Right cardiac atrium (tissue), 5 donors: ENCODE measurements at places on chromosomes 6 and 20. TPM values are rescaled to one million over a fixed set of nuclear protein-coding genes. Genes with fewer than 3 reads are reported as not detected.

DNA sequence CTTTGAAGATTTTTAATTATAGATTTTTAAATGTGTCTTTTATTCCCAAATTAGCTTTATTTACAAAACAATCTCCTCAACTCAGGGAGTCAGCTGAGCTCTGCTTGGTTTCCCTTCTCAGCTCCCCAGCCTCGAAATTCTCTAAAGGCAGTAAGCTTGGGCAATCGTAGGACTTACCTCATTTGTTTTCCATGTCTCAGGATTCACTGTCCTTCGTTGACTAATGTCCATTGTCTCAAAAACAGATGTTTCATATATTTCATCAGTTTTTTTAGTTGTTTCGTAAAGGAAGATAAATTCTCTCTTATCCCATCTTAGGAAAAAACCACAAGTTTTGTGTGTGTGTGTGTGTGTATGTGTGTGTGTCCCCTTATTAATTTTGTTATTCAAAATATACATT, 102.2 kb upstream of the ADGRF1 start:
- DNase-seq = no peak

DNA sequence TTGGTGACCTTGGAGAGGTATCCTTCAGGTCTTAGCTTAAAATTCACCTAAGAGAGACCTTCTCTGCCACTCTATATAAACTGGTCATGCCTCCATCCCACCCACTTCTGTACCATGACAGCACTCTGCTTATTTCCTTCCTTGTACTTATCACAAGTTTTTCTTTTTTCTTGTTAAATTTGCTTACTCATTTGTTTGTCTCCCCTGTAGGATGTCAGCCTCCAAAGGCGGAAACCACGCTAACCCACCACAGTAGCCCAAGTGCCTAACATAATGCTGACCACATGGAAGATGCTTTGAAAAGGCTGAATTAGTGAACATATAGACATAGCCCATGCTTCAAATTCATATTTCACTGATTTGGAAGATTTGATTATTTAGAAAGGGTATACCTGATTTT, 5.4 kb downstream of the BMP6 start:
- DNase-seq = no peak

GRCh38 chr20:57996465-57996864, 232.0 kb downstream of the ANKRD60 start:
- no peak for DNase-seq

GRCh38 chr20:56208121-56208520, 40.4 kb upstream of the MC3R start:
- no peak for DNase-seq

DNA sequence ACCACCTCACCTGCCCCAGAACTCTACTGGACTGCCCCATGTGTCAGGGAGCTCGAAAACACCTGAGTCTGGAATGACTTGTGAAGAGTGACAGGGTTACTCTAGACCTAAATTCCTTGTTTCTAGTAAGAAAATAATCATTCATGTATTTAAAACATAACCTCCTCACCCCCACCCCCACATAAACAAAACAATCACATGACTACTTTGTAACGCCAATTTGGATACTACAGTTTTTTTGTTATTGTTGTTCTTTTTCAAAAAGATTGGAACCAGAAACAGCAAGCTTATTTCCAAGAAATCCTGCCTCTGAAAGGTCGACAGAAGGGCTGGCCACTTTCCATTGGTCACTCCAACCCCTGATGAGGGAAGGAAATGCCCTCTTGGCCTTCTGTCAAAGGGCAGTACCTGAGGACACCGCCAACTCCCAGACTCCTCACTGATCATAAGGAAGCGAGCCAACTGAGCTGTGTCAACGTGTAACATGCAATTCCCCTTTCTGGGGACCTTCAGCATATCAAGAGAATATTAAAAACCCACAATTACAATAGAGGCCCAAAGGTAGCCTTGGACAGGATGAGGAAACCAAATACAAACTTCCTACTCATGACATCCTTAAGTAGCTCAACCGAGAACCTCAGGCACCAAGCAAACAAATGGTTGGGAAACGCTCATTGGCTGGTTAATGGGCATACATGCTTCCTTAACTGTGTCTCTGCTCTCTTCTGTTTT, 2.6 kb downstream of the MCUR1 start:
- no peak for DNase-seq

DNA sequence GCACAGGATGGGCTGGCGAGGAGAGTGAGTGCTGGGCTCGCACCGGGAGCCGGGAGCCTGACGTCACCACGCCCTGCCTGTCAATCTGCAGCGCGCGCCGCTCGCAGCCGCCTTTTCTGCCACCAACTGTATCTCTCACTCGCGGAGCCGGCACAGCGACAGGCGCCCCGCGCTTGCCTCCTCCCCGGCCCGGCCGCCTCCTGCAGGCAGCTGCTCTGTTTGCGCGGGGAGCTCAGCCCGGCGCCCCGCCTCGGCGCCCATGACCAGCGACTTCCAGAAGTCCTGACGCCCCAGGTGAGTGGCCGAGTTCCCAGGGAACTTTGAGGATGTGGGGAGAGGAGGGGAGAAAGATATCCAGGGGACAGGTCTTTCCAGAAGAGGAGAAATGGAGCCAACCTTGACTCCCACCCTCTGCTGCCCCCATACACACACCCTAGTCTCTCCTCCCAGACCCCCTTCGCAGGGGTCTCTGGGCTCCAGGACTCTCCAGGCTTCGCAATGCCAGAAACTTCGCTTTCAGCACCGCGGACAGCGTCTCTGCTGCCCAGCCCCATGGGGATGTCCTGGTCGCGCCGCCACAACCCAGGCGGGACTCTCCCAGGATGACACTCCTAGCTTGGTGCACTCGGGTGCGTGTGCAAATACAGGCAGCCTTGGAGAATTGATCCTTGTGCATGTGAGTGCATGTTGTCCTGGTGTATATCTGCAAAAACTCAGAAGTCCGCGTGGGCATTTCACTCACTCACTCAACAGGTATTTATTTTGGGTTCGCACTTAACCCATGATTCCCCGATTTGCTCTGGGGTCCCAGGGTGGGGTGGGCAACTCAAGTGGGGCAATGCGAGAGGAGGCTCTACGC, at the start of gene GPR6:
GPR6 (plus strand) TSS at position 138 of the 859 bp plus-strand sequence. CDS start 802 bp downstream, outside the sequence.
- DNase-seq = peak; percentile 51

DNA sequence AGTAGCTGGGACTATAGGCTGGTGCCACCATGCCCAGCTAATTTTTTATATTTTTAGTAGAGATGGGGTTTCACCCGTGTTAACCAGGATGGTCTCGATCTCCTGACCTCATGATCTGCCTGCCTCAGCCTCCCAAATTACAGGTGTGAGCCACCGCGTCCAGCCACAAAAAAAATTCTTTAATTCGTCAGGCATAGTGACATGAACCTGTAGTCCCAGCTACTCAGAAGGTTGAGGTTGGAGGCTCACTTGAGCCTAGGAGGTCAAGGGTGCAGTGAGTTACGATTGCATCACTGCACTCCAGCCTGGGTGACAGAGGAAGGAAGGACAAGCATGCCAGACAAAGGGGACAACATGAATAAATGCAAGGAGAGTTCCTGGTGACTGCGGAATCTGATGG, 19.5 kb upstream of the ASXL1 start:
- DNase-seq = no peak

DNA sequence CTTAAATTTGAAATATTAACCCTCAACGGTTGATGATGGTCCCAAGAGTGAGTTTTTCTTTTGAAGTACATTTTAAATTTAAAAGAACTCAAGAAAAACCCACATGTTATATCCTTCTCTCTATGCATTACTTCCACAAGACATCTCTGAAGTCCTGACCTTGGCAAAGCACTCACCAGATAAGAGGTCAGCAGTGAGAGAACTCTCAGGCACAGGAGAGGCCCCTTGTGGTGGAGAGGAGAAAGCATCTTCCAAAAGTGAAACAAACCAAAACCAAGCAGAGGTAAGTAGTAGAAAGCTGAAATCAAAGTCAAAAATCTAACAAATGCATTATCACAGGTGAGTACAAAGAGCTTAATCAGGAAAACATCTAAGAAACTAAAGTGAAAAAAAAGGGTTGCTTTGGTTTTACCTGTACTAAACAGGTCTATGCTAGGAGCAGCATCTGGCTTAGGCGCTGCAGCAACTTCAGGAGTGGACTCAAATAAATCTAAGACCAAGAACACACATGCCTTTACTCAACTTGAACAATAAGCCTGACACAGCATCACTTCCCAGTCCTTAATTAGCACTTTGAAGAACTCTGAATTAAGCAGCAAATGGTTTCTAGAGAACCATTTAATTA, 80.5 kb downstream of the PRSS35 start:
- no peak for DNase-seq

GRCh38 chr6:87540539-87540938, 49.2 kb downstream of the RARS2 start:
- no peak for DNase-seq

DNA sequence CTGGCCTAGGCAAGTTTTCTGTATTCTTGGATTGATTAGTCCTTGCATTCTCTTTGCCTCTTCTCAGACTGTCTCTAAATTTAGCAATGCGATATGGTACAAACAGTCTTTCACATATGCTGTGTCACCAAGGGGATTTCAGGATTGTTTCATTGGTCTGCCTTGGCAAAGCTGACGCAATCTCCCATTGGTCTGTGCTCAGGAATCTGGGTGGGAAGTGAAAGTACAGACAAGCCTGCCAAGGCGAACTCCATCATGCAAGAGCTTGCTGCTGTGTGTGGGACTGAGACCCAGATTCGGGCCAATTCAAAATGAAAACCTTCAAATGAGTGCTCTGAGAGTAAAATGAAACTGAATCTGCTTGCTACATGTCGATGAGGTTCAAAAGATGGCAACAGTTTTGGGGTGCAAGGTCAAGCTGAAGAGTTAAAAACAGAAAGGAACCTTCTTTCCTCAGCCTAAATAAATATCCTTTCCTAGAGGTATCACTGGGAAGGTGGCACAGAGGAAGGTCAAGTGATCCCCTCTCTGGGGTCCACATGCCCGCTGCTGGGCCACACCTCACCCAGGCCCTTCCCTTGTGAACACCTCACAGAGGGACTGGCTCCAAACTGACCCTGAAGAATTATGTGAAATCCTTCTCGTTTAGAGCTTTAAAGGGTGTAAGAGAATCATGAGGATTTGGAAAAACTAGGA, 198.8 kb upstream of the PREP start:
- DNase-seq = peak; percentile 87

- DNase-seq = peak; percentile 79
Observed at GRCh38 chr6:89411145-89412070, 665 bp downstream of the RRAGD start.

DNA sequence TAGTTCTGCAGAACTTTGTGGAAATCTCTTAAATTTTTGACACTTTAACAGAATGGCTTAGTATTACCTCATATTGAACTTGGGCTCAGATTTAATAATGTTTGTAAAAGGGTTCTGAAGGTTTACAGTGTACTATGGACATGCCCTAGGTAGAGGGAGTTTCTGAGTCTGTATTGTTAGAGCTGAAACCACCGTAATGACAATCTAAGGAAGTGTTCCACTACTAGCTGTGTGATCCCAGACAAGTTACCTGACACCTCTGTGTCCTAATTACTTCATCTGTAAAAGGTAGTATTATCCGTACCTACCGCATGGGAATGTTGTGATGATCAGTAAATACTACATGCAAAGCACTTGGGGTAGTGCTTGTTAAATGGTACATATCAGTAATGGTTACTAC, 86.9 kb downstream of the RREB1 start:
- DNase-seq = no peak

GRCh38 chr6:125340991-125341390, 39.2 kb upstream of the HDDC2 start:
- no peak for DNase-seq

DNA sequence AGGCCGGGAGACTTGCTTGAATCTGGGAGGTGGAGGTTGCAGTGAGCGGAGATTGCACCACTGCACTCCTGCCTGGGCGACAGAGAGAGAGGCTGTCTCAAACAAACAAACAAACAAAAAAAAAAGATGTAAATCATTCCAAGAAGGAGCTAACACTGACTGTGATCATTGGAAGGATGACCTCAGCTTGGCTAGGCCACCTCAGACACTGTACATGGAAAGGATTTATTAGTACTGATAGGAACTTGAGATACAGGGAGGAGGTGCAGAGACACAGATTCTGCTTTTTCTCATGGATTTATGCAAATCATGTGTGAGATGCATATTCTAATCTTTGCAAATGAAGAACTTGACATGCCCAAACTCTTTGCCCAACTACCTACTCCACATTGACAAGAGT, 293.6 kb downstream of the HIVEP2 start:
- DNase-seq = no peak

DNA sequence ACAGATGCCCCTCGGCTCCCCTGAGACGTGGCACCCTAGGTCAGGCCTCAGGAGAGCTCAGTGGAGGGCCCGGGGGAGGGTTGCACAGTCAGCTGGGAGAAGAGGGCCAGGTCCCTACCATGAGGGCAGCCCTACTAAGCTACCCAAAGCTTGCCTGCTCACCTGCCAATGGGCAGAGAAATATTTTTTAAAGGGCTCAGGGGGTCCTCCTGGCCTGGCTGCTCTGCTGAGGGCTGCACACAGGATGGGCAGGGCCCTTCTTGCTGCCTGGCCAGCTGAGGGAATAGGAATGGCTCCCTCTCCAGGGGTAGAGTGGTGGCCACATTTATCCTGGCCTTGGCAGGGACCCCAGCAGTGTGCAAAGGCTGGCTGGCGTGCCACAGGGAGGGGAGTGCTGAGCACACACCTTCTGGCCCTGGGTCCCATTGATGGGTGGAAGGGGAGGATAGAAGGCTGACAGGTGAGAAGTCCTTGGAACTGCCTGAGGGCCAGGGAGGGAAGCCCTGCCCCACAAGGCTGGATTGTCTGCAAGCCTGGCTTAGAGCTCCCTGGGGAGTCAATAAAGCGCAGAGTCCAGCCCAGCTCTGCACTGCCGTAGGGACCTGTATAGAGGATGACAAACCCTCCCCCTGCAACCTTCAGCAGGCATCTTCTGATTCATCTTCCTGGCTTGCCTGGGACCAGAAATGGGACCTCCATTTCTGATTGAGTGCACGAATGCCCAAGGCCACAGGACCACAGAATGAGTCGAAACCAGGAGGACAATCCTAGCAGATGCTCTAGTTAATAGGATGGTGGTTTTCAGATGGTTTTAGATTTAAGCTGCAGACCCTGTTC, 62.1 kb downstream of the NOL4L start:
- DNase-seq = no peak

GRCh38 chr20:34994509-34995131, 39.0 kb downstream of the MYH7B start:
- DNase-seq = no peak

GRCh38 chr6:20473518-20473917, 60.7 kb upstream of the CDKAL1 start:
- no peak for DNase-seq

GRCh38 chr6:11089695-11090094, 3.9 kb upstream of the SMIM13 start:
- DNase-seq = no peak

- no peak for DNase-seq
Observed at GRCh38 chr6:40722553-40723258, 135.5 kb upstream of the LRFN2 start.

- no peak for DNase-seq
Observed at GRCh38 chr6:80183019-80183795, 76.7 kb downstream of the BCKDHB start.

Gene PPIL1
- 59.8 TPM for total RNA-seq

Gene HUS1B
- not detected for total RNA-seq

Gene DEFB124
- not detected for total RNA-seq

Gene HLA-DQA1
- total RNA-seq = 10.0 TPM

Gene STAU1
- 65.1 TPM for total RNA-seq

Gene CALHM5
- 2.4 TPM for total RNA-seq

Gene DLK2
- total RNA-seq = not detected

Gene ZC2HC1B
- total RNA-seq = not detected

Gene EYA2
- total RNA-seq = 3.7 TPM

Gene PCK1
- 0.41 TPM for total RNA-seq

Gene ARFGEF2
- 37.3 TPM for total RNA-seq

Gene CGA
- total RNA-seq = not detected

Gene KCNB1
- total RNA-seq = 0.45 TPM
